ENCODE measurements at places on chromosomes 2 and 18.

DNA sequence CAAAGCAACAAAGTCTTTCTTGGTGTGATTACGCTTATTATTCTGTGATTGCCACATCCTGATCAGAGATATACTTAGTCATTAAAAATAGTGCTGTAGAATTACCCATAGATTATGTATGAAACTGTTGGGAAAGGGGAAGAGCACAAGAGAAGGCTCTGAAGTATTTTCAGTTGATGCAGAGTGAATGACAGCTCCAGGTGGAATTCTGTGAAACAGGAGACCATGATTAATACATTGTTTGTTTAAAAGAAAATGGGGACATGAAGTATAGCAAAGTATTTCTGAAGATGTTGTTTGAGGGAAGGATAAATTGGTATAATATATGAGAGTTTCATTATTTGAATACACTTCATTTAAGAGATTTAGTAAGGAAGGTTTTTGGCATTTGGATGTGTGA lies 307.6 kb upstream of the CDH20 start:
- no peak for DNase-seq

DNA sequence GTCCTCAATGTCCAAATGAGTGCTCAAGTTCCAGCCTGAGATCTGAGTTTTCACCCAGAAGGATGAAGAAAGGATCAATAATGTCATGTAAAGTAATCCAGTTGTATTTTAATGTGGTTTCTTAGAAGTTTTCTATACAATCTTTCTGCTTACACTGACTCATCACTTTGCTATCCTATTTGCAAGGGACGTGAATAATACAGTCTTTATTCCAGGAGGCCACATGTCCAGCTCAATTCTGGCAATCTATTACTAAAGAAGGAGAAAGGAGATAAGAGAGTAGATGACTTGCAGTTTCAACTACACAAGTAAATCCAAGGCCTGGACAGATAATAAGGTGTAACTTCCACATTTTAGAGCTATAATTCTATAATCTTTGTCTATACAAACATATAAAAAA lies 601.1 kb upstream of the SETBP1 start:
- DNase-seq = peak; percentile 65

- DNase-seq = peak; percentile 88
Observed at GRCh38 chr2:148645539-148646230, 1.1 kb downstream of the EPC2 start.

DNA sequence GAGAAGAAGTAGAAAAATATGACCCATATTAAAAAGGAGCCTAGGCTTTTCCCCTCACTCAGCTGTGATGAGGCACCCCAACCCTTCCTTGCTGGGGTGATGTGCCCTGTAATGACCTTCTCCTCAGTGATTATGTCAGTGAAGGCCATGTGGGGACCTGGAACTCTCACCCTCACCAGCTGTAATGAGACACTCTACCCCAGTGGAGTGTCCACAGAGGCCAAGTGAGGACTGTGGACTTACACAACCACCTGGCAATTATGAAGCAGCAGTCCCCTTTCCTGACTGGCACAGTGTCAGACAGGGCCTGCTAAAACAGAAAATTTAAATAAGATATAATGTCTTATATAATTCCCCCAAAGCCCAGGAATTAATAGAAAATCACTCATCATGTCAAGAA lies 54.2 kb downstream of the SEMA4F start:
- DNase-seq = no peak

- no peak for DNase-seq
Observed at GRCh38 chr2:143679617-143680016, 550.4 kb downstream of the ARHGAP15 start.

DNA sequence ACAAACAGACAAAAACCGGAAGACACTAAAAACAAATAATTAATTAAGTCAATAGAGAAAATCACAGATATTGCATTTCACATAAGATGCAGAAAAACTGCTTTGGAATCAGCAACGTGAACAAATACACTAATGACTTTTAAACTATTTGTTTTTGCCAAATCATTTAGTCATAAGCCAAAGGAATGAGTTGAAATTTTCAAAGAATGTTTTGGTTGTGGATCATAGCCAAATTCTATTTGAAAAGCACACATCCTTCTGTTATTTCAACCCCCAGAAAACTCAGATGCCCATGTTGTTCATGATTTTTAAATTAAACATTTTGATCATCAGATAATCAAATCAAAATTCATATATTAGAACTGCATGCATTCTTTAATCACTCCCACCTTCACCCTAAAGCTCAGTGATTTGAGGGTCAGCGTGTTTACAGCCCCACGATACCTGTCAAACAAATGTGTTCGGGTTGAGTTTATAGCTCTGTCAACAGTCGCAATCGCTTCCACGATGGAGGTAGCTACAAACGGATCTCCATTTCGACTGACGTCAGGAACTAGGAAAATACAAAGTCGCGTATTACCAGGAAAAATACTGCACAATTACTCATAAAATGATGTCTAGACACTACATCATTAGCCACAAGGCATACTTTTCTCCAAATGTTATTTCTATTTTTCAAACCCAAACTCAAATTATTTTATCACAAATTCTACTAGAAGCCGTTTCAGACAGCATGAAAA lies 90.2 kb downstream of the PXDN start:
- peak; percentile 46 for DNase-seq

DNA sequence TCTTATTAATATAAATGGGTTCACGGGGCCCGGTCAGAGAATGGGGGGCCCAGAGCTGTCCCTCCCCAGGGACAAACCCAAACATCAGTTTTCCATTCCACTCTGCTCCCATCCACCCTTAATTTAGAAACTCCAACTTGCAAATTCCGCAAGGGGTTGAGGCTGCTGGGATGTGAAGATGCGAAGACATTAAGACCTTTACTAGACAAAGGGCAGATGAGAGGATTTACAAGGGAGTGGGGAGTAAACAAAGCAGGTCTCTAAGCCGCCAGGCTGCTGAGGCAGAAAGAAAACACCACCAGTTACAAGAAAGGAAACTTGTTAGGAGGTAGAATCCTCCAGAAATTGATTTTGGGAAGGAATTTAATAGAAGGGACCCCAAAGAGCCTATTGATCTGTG lies 33.1 kb downstream of the MARCO start:
- no peak for DNase-seq

GRCh38 chr2:106876699-106877098 lies 9.3 kb downstream of the ST6GAL2 start:
- no peak for DNase-seq

DNA sequence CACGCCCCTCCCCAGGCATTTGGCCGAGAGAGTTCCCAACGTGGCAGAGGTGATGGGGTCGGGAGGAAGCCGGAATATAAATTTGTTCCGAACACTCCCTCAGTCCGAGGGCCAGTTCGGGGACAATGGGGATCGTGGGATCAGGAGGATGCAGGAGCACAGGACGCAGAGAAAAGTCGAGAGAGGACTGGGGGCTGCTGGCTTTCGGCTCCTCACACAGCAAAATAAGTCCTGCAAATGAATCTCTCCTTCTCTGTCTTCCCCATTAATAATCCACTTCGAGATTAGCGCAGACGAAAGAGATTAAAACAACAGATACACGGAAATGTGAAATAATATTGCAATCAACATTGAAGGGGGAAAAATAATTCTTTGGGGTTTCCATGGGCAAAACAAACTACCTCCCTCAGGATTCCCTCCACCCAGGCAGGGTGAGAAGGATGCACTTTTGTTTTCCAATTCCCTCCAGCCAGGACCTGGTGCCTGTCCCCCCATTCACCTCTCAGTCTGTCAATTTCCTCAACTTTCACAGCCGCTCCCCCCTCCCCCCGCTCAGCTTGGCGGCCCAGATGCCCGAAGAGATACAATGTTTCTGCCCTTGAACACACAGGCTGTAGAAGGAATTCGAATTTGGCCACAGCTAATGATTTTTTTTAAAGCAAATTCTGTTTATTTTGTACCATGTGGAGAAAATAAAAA lies 3.1 kb upstream of the ZEB2 start:
- no peak for DNase-seq

- DNase-seq = no peak
Observed at GRCh38 chr2:161586517-161587167, 37.6 kb upstream of the SLC4A10 start.
